Hematopoietic multipotent progenitor cell treated with erythropoietin and hydrocortisone succinate and interleukin-3 and kit ligand, for 8 days (in vitro differentiated cells): ENCODE measurements at places on chromosomes 2 and 18.
A peak's percentile ranks its signal among the peaks of the same experiment; 100 is the strongest.

DNA sequence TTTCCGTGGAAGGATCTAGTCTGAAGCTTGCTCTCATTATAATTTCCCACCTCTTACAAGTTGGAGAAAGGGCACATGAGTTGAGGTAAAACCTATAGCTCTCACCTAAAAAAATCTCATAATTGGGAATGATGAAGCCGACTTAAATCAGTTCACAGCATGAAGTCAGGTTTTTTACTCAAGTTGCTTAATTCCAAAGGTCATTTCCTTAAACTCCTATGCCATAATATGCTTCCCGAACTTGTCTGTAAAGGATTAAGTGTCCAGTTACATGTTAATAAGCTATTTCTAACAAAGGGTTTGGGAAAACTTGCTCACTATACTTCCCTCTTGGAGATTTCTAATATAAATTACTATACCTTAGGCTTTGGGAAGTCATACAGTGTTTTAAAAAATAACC lies 481.2 kb downstream of the NUP35 start:
- DNase-seq, result no peak

DNA sequence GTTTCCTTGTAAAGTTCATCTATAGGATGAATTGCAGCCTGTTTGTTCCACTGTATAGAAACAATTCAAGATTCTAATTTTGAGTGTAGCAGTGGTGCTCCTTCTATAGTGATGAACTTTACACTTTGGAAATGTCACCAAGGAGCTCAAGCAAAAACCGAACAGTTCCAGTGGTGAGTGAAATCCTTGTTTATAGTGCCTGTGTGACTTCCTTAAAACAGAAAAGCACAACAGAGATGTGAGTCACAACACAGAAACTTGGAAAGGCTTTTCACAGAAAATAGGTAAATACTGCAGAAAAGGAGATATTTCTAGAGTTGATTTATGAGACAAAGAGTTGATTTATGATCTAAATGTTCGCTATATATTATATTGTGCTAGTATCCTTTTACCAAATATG lies 482.0 kb downstream of the PTPRM start:
- no peak for DNase-seq

- DNase-seq, result no peak
These were observed 64.2 kb downstream of the TPO start for GRCh38 chr2:1477196-1478040.

DNA sequence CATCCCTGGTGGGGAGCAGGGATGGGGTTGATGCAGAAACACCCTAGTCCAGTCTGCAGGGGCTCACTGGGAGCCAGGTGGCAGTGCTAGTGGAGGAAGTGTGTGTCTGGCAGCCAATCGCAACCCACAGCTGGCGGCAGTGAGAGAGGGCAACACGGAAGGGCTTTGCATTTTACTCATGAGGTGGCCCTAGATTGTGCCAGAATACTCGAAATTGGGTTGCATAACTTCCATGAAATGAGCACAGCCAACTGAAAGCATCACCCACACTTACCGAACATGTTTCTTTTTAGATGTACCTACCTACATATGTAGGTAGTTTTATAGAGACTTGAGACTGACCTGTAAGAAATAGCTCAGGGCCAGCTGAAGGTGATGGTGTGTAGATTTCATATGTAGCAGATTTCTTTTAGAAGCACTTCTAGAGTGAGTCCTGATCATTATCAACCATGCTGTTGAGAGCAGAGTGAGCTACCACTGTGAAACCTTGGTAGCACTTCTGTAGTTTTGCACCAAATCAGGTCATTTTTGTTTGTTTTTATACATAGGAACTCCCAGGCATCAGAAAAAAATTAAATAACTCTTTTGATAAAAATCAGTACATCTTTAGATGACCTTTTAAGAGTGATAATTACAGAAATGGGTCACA lies 13.0 kb downstream of the IL18R1 start:
- DNase-seq, result no peak

DNA sequence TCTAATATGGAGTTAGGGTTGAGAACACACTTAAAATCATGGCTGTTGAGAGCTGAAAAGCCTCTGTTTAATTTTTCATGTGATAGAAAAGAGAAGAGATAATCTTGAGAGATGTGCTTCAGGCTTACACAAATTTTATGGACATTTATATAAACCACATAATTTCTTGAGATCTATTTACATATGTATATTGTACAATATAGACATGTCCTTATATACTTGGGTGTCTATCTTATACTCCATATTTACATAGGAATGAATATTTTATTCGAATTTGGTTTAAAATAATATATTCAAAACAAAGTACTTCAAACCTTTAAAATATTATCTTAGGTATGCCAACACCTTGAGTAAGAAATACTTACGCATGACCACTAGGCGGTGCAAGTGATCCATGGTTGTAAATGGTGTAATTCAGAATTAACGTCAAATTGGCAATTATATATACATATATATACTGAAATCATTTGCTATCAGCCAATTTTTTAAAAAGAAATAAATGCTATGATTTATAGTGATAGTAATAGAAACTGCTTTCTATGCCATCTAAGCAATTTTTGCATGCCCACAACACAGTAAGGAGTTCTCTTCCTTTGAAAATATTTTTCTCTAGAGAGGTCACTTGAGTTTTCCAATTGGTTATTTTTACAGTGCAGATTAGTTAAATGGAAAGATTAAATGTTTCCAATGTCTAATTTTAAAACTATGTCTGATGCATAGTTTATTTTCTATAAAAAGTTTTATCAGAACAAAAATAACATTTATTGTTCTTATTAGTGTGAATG lies 37.6 kb upstream of the SPAG16 start:
- DNase-seq, result peak; percentile 62

GRCh38 chr18:1246827-1247226 lies 342.2 kb downstream of the ADCYAP1 start:
- no peak for DNase-seq

- no peak for DNase-seq
These were observed 491.6 kb upstream of the ID2 start for GRCh38 chr2:8190279-8190678.

DNA sequence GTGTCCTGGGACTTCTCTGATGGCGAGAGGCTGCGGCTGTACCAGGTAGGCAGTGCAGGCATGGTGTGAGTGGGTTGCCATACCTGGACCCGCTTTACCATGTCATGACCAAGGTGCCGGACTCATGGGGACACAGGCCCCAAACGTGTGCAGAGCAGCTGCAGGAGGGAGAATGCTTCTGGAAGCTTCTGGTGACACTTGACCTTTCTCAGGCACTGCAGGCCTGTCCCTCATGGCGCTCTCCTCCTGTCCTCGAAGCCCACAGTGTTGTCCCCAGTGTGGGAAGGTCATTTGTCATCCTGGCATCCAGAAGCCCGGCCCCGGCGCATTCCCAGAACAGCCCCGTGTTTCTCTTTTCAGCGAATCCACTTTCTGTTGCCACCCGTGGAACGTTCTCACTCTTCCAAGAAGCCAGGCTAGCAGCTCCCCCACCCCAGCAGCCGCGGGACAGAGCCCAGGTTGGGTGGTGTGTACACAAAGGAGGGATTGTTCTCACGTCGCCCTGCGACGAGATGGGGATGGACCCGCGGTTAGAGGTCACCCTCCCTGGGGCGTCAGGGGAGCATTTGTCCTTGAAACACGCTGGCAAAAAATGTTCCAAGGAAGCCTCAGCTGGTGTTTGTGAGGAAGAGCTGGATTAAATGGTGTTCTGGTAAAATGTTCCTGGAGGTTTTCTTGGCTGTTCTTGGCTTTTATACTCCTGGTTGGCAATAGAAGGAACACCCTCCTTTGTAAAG lies 43.7 kb downstream of the SH3BP4 start:
- DNase-seq, result no peak

DNA sequence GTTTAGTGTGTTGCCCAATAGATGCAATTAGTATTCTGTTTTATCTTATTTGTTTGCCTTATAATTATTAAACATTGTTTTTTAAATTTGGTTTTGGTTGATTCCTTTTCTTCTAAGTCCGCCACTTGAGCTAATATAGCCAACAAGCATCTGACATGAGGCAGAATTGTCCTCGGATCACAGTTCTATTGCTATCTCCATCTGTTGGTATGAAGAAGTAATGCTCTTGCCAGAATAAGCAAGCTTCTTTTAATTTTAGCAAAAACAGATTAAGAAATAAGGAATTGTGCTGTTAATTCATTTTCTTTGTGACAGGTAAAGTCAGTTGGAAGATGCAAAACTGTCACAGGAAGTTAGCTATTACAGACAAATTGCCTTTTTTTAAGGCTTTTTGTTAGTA lies 54.3 kb downstream of the R3HDM1 start:
- DNase-seq, result no peak

GRCh38 chr18:45034179-45034578 lies 353.5 kb downstream of the SETBP1 start:
- no peak for DNase-seq

- no peak for DNase-seq
These were observed 31.1 kb upstream of the CXCR4 start for GRCh38 chr2:136149011-136149410.

DNA sequence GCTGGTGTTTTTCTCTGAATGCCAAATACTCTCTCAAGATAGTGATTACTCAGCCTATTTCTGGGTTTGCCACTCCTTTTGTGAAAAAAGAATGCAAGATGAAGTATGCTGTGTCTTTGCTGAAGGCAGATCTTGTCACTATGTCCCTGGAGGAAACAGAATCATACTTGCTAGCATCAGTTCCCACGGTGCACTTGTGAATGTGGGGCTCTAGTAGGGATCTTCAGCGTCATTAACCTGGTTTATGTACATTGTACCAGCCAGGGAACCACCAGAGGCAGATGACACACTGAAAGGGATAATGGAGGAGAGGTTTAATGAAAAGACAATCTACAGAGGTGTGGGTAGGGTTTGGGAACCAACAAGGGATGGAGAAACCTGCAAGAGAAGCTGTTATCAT lies 131.0 kb upstream of the CXCR4 start:
- no peak for DNase-seq

DNA sequence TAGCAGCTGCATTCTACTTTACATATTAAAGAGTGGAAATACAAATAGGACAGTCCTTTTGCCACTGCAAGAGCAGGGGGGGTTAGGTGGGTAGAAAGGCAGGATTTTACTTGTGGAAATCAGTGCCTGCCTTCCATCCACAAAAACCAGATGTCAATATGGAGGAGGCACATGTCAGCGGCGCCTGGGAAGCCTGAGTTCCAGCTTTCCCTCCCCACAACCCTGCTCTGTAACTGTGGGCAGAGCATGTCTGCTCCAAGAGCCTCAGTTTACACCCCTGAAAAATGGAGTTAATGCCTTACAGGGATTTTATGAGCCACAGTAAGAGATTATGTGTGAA lies 32.9 kb downstream of the STEAP3 start:
- DNase-seq, result no peak

DNA sequence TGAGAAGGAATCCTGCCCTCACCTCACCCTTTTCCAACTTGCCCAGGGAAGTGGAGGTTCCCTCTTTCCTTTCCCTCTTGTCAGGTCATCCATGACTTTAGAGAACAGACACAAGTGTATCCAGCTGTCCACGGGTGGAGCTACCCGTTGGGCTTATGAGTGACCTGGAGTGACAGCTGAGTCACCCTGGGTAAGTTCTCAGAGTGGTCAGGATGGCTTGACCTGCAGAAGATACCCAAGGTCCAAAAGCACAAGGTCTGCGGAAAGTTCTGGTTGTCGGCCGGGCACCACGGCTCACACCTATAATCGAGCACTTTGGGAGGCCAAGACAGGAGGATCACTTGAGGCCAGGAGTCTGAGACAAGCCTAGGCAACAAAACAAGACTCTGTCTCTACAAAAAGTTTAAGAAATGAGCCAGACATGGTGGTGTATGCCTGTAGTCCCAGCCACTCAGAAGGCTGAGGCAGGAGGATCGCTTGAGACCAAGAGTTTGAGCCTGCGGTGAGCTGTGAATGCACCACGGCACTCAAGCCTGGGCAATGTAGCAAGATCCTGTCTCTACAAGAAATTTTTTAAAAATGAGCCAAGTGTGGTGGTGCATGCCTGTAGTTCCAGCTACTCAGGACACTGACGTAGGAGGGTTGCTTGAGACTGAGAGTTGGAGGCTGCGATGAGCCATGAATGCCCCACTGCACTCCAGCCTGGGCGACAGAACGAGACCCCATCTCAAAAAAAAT lies 14.0 kb upstream of the CNDP1 start:
- no peak for DNase-seq

DNA sequence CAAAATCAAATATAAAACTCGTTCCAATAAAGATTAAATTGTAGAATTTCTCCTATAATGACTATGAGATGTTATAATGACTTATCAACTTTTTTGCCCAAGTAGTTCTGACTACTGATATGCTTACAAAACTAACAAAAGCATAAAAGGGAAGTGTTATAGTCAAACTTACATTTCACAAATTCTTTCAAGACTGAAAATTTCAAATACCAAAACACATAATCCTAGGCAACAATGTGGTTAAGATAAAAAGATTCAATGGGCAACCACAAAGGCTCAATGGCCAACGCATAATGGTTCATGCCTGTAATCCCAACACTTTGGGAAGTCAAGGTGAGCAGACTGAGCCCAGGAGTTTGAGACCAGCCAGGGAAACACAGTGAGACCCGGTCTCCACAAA lies 135.7 kb downstream of the USP34 start:
- DNase-seq, result no peak

GRCh38 chr2:97737421-97738178 lies 24.2 kb downstream of the ZAP70 start:
- no peak for DNase-seq

DNA sequence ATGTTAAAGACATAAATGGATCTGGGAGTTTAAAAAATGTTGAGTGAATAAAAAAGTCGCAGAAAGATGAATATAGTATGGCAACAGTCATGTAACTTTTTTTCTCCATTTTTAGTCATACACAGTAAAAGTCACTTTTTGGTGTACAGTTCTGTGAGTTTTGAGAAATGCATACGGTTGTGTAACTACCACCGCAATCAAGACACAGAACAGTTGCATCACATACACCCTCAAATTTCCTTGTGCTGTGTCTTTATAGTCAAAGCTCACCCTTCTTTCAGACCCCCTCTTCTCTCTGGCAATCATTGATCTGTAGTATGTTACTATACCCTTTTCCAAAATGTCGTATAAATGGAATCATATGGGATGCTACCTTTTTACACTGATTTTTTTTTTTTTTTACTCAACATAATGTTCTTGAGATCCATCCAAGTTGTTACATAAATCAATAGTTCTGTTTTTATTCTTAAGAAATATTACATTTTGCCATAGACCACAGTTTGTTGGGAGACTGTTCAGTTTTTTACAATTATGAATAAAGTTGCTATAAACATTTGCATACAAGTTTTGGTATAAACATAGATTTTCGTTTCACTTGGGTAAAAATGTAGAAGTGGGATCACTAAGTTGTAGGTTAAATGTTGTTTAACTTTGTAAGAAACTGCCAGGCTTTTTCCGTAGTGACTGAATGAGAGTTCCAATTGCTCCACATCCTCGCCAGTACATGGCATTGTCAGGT lies 35.4 kb upstream of the AGFG1 start:
- no peak for DNase-seq
